ENCODE measurements at places on chromosomes 1 and 21.

DNA sequence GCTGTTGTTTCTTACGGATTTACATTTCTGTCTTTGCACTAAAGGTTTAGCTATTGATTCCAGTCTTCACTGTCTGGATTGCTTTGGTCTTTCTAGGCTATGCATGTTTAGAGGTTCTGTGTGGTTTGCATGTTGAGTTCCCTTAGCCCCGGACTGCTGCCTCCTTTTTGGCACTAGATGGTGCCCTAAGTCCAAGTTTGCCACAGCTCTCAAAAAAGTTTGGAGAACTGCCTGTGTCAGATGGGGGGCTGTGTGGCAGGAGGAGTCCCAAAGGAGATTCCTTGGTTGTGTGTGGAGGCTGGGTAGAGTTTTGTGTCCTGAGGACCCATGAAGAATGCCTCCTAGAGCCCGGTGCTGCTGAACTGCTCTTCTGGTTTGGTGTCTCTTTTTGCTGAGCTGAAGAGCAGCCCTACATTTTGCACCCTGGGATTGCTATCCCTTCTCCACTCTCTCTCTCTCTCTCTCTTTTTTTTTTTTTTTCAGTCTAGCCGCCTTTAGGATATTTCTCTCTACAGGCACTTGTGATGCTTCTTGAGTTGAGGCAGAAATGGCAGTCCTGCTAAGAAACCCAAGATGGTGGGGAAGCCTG lies 74.4 kb downstream of the PTGS2 start:
- DNase-seq: no peak

DNA sequence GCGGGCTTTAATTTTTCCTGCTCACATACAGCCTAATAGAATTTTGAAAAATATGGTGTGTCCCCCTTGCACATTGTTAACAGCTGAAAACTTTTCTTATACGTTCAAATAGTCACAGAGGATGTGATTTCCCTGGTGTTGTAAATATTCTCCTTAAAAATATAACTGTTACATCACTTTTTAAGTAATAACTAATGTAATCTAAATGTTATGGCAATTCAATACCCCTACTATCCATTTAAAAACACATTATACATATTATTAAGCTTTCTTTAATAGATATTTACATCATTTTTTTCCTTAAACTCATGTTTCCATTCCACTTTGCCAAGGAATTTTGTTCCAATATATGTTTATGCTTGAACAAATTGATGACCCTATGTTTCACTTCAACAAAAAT lies 85.5 kb upstream of the S1PR1 start:
- no peak for DNase-seq

- DNase-seq: no peak
Observed at GRCh38 chr1:27603309-27603680, 649 bp downstream of the AHDC1 start.

GRCh38 chr21:42153046-42153686 lies 65.8 kb upstream of the ABCG1 start:
- DNase-seq: no peak

DNA sequence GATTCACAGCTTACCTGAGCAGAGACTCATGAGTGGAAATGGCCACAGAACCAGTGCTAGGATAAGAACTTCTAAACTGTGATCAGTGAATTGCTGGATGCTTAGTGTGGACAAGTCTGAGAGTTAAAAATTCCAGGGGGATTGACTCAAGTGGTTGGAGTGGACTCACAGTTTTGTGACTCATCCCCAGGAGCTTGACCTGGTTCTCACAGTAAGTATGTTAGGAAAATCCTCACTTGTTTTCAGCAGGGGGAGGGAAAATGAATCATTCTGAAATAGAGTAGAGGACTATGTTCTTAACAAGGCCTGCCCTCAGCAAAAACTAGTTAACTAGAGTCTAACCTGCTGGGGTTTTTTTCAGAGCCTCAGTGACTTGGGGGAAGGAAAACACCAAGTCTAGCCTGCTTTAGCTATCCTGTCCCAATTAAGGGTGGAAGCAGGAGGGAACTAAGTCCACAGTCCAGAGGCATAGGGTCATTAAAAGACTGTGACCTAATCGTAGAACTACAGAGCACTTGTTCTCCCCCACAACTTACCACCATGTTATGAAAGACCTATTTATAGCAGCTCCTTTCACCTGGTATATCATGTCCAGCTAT lies 6.1 kb upstream of the CDC73 start:
- DNase-seq: peak; percentile 100

- no peak for DNase-seq
Observed at GRCh38 chr1:185603158-185603557, 131.0 kb upstream of the HMCN1 start.

Measured in kidney epithelial cell (primary cell).